ENCODE measurements at places on chromosomes 11 and 22.

GRCh38 chr11:57903441-57904123, 120.1 kb upstream of the OR9Q1 start:
- no peak for DNase-seq

GRCh38 chr11:73293356-73293936, 14.6 kb upstream of the ARHGEF17 start:
- no peak for DNase-seq

DNA sequence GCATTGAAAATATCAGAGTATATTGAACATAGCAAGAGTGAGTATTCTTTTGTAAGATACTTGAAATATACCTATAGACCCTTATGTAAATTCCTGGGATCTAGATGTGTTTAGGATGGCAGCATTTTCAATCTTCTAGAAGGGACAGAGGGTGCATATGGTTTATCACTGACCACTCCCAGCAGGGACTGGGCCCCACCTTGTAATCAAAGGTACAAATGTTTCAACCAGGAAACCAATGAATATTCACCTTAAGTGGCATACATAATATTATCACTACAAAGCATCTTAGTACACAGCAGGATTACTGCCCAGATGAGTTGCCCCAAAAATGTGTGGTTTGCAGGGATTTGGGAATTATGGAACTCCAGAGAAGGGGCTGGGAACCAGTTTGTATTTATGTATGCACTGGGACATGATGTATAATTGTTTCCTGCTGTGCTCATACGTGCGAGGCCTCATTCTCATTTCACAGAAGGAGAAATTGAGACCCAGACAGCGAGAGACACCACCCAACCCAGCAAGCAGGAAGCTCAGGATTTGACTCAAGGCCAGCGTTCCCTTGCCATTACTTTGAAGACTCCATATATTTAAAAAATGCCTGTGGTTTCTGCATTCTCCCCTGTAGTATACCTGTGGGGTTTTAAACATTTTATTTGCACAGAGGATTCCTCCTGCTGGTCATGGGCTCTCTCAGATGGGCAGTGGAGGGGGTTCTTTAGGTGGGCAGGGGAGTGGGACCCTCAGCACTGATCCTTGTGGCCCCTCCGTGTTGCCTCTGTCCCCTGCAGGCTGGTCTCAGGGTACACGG, 5.2 kb downstream of the APOL4 start:
- no peak for DNase-seq

DNA sequence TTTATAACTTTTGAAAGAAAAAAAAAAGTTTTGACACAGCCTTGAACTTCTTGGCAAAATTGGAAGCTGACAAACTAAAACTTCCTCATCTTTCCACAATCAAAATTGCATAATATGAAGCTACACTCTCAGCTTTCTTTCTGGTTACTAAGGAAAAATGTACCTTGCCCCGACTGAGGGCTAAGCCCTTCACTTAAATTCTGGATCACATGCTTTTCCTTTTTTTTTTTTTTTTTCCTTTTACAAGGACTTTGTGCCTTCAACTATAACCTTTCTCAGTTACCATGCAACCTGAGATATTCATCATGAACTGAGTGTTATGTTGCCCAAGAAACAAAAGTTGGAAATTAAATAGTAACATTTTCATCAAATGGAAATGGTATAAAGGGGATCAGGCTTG, 188.5 kb upstream of the CARD18 start:
- DNase-seq: no peak

DNA sequence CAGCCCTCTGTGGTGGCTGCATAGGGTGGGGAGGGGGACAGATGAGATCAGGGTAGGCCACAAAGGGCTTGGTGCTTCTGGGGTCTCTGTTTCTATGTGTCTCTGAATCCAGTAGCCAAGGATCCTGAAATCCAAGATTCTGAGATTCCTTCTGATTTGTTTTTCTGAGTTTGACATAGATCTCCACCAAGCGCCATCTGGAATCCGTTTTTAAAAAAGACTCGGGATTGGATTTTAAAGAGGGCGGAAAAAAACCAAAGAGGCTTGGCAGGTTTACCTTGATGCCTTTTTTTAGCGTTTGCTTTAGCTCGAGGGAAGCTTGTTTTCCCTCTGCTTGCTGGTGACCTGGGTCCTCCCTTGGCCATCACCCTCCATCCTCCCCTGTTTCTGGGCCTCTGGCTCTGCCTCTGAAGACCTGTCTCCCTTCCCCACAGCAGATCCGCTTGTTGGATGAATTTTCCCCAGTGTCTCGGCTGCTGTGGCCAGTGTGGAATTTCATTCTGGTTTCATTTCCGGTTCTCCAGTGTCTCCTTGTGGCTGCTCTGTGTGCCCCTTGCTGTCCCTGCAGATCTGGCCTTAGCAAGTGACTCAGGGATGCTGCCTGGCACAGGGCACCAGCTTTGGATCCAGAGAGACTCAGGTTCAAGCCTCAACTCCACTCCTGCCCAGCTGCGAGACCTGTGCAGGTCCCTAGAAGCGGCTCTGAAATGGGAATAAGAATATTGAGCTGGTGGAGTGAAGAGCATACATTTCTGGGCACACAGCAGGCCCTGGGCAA, 15.1 kb downstream of the SYNGR1 start:
- no peak for DNase-seq

- no peak for DNase-seq
Measured at GRCh38 chr11:61976813-61977475, 9.5 kb upstream of the FTH1 start.

GRCh38 chr11:125176866-125177265, 12.3 kb downstream of the PKNOX2 start:
- no peak for DNase-seq

DNA sequence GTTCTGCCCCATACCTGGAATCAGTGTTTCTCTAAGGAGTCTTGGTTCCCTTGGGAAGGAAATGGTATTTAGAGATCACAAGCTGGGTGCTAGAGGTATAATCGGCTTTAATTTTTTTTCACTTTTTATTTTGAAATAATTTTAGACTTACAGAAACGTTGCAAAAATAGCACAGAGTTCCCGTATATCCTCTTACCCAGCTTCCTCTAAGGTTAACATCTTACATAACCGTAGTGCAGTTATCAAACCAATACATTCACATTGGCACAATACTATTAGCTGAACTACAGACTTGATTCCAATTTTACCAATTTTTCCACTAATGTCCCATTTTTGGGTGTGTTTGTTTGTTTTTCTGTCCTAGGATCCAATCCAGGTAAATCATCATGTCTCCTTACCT, 63.8 kb downstream of the RBX1 start:
- no peak for DNase-seq

- DNase-seq: no peak
Measured at GRCh38 chr11:70527046-70527395, 128.7 kb downstream of the CTTN start.

GRCh38 chr11:62315431-62315830, 16.6 kb upstream of the SCGB1D4 start:
- no peak for DNase-seq

GRCh38 chr22:49183826-49184216, 643.9 kb downstream of the BRD1 start:
- DNase-seq: no peak

DNA sequence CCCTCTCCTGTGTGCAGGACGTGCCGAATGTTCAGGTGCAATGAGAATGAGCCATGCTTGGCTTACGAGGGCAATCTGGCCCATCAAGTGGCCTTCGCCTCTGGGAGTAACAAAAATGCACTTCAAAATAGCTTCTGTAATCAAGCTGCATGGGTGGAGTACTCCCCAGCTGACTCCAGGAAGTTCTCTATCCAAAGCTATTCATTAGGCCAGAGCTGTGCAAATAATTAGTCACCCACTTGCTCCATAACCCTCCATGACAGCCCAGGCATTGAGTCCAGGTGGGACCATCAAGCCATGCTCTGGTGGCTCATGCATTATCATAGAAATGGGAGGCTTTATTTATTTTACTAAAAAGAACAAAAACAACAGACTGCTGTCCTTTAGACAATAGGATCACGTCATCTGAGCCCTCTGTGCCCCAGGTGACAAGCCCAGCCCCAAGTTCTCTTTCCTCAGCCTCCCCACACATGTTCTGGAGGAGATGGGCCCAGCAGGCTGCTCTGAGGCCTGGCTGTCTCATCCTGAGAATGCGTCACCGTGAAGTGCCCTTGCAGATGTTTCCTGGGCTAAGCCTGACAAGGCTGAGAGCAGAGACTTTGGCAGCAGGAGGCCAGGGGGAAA, 244.7 kb downstream of the ETS1 start:
- DNase-seq: no peak

DNA sequence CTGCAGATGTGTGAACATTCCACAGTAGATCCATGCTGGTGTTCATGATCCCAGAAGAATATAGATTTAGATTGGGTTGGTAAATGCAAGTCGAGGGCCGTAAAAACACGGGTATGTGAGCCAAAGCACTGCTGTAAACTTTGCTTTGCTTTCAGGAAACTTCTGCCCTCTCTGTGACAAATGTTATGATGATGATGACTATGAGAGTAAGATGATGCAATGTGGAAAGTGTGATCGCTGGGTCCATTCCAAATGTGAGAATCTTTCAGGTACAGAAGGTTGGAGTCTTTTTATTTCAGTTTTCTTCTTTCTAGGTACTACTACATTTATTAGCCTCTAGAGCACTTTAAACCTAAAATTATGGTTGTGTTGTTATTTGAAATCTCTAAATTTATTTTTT, 36.2 kb upstream of the TTC36 start:
- DNase-seq: no peak

- DNase-seq: no peak
Measured at GRCh38 chr22:42785706-42786499, 65.2 kb upstream of the A4GALT start.

- no peak for DNase-seq
Measured at GRCh38 chr22:46105494-46106278, 44.6 kb upstream of the PPARA start.

GRCh38 chr22:39634530-39635405, 64.2 kb downstream of the CACNA1I start:
- no peak for DNase-seq

- no peak for DNase-seq
Measured at GRCh38 chr11:36313750-36314433, 17.8 kb downstream of the PRR5L start.

DNA sequence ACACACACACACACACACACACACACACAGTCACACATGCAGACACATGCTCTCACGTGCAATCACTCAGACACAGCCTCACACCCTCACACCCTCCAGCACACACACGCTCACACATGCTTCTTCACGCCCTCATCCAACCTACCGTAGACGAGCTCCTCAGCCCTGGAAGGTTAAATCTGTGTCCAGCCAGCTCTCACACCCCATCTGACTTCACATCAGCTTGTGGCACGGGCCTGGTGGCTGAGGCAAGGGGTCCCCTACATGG, 1.3 kb upstream of the SCUBE1 start:
- DNase-seq: no peak

DNA sequence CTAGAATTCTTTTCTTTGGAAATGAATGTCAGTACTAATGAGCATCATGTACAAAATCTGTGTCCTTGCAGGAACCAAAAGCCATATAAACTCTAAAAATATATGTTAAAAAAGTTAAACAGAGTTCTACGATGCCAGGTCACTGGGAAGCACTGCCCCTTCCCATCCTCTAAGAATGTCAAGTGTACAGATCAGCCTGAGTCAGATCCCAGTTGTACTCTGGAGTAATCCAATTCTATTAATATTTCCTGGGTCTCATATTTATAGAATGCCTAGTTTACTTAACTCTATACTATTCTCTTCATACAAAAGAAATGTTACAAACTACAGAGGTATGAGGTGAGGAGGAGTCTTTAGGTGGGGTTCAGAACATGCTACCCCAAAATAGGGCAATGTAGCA, 460.1 kb downstream of the DLG2 start:
- DNase-seq: no peak

DNA sequence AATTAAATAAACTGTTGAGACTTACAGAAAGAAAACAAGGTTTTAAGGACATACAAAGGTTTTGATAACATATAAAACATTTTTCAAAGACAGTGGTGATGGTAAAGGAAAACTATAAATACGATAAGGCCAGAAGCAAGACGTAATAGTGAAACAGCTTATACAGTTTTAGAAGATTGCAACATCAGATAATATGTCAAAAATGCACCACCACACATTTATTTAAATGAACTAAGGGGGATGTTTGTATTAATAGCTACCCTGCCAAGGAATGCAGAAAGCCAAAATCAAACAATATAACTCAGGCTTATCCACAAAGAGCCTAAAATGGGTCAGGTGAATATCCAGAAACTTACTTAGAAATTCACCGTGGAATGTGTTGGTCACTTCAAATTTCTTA, 981.6 kb upstream of the FAT3 start:
- no peak for DNase-seq

- DNase-seq: no peak
Measured at GRCh38 chr11:11710556-11710955, 88.8 kb upstream of the GALNT18 start.

- no peak for DNase-seq
Measured at GRCh38 chr11:83508804-83509203, 222.6 kb upstream of the CCDC90B start.

GRCh38 chr22:39723463-39723862, 152.9 kb downstream of the CACNA1I start:
- DNase-seq: no peak

GRCh38 chr11:75450236-75450635, 17.2 kb upstream of the KLHL35 start:
- no peak for DNase-seq

DNA sequence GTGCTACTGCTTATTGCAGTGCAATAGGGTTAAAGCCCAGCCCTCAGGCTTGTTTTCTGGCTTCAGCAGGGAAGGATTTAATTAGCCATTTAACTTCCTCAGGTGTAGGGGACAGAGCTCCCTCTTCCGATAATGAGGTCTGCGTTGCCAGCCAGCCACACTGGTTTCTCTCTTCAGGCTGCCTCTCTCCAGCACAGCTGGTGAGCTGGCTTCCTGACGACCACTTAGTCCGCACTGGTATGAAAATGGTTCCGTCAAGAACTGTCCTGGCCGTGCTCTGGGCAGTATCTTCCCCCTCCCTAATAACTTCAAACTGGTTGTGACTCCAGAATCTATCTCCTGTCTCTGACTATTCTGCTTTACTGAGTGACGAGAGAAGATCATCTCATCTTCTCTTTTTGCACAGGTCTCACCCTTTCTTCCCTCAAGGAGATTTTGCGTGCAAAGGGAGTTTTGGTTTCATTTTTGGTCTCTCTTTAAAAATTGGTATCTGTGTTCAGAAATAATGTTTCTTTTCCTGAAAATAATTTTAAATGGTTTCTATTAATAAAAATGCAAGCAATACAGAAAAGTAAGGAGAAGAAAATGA, 49.2 kb downstream of the CNTN5 start:
- no peak for DNase-seq

GRCh38 chr11:113397212-113397611, 9.6 kb downstream of the ANKK1 start:
- no peak for DNase-seq

DNA sequence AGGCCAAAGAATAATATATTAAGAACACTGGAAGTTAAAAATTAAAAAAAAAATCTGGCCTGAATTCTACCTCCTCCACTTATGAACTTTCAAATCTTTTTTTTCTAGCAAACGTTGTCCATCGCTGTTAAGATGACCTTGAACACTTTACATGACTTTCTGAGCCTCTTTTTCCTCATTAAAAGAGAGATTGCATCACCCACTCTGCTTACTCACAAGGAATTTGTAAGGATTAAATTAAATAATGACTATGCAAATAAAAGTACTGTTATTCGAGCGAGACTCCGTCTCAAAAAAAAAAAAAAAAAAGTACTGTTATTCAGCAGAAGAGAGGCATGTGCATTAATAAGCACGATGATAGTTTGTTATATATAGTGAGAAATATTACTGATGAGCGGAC, 285.1 kb upstream of the CCDC90B start:
- no peak for DNase-seq
